H9 (cell line): ENCODE measurements at places on chromosomes 2 and 18.

DNA sequence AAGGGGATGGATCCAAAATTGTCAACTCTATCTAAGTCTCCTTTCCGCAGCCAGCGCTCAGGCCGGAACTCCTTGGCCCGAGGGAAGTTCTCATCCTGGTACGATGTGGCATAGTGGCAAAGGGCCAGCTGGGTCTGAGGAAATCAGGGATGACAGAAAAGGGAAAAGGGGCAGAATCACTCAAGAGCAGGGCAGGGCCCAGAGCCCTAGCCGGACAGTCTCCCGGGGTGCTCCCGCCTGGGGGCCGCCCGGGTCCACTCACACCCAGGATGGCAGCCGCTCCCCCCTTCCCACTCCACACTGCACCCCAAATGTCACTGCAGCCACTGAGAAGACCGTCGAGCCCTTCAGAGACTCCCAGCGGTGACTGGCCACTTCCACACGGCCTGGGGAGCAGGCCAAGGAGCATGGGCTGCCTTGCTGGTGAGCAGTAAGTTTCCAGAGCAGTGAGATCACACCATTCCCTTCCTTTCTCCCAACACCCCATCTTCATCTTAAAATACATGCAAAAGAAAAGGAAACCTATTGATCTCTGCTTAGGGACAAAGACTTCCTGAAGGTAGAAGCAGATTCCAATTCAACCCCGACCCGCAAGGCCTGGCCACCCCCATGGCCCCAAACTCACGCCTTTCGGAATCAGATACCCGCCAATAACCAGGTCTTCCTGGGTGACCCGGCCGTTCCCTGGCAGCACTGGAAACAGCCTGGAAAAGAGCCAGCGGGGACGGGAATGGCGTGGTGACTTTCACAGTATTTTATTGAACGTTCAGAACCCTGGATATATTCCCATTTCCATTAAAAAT lies 26.7 kb downstream of the CYP27C1 start:
- no peak for DNase-seq

DNA sequence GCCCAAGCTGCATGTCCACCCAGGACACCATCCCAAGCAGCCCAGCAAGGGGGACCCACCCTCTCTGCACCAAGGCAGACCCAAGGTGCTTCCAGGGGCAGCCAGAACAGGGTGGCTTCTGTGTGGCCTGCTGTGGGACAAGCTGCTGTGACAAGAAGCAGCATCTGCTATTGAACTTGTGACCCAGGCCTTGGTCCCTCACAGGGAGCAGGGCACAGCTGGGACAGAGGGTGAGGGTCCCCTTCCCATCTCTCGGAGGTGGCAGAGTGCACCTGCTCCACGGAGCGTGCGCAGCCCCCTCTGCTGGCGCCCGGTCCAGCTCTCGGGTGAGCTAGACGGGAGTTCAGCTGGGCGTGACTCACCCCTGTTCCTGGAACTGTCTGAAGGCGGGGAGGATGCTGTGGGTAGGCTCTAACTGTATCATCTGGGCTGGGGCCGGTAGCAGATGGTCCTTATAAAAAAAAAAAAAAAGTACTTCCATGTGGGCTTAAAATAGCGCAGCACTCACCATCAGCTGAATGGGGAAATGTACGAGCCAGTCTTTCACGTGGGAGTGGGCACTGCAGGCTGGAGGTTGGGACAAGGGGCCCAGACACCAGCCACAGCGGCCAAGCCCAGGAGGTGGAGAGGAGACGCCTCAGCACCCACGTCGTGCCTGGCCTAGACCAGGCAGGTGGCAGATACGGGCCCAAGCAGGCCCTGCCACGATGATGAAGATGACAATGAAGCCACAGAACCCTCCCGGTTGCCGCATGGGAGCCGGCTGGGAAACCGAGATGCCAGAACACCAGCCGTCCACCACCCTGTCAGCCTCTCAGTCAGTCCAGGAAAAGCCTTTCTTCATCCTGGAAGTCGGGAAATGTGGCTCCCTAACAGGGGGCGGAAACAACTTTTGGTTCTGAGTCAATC lies 136.8 kb upstream of the ID2 start:
- DNase-seq, result peak; percentile 41

- no peak for DNase-seq
Observed at GRCh38 chr18:50862401-50862800, 16.5 kb upstream of the ME2 start.

- DNase-seq, result no peak
Observed at GRCh38 chr2:86414996-86415395, 26.2 kb upstream of the KDM3A start.

DNA sequence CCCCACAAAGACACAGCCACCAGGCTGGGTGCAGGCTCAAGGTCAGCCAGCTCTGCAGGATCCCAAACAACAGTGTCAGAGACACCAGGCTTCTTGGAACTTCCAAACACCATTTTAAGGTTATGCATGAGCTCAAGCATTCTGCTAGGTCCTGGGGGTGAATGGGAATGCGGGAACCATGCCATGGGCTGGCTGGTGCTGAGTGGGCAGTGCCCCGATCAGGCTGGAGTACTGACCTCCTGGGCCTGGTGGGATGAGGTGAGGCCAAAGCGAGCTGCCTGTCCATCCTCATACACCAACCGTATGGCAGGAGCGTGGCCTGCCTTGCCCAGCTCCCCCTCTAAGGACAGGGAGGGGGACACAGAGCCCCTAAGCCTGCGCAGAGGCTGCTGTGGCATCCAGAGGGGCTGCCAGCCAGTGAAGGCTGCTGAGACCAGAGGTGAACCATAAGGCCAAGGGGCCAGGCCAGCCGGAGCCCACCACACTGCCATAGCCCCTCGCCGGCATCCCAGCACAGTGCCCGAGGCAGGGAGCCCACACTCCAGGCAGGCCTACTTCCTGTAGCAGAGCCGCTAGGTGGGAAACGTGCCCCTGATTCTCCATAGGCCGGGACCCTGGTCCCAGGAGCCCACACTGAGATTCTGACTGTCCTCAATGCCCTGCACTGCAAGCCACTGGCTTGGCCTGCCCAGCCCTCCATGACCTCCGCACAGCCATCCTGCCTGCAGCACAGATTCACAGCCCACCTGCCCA lies 135.0 kb downstream of the HDAC4 start:
- DNase-seq, result no peak

DNA sequence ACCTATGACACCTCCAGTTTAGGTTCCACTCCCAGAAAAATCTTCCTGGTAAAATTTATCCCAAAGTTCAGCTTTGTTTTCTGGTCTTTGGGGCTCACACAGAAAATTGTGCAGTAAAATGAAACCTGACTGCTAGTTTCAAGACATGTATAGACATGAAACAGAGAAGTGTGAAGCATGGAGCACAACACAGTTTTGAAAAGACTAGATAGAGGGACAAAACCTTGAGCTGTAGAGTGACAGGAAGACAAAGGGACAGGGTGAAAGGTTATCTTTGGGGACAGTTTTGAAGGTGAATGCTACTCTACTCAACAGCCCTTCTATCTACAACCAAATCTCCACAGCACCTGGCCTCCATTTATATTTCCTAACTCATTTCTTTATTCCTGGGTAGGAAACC lies 352.6 kb downstream of the RBM43 start:
- no peak for DNase-seq

DNA sequence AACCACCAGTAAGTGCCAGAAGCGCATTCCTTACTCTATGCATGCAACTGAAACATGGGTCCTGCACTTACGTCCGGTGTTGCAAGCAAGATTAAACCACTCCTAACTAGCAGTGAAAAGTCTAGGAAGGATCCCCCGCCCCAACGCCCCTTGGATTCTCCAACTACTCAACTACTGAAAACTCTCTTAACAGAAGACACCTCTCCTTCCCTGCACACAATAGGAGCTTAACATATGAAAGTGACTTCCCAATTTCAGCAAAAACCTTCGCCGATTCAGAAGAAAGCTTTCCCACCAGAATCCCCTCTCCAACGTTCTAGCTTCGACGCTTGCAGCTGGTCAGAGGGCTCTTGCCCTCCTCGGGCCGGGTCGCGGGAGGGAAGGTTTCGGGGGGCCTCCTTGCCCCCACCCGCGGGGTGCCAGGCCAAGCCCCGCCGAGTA lies 578 bp downstream of the IWS1 start:
- no peak for DNase-seq

GRCh38 chr2:199484927-199485326 lies 27.2 kb upstream of the SATB2 start:
- peak; percentile 47 for DNase-seq

DNA sequence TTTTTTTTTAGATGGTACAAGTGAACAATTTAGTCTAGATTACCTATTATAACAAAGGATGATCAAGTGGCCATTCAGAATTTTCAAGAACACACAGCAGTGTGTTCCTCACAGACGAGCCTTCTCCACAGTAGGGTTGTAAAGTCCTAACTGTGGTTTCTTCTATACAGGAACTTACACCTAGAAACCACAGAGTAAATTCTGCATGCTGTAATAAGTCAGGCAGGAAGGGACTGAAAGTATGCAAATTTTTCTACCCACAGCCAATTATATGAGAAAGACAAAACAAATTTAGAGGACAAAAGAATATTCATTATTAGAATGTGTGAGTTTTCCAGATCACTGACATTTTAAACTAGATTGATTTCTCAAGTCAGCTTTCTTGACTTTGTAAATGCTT lies 99.5 kb downstream of the RBMS1 start:
- no peak for DNase-seq

DNA sequence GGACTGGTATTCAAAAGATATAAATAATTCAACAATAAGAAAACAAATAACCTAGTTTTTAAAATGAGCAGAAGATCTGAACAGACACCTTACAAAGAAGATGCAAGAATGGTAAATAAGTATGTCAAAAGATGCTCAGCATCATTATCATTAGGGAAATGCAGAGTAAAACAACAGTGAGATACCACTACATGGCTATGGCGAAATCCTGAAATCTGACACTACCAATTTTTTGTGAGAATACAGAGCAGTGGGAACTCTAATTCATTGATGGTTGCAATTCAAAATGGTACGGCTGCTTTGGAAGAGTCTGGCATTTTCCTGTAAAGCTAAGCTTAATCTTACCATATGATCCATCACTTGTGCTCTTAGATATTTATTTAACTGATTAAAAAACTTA lies 151.8 kb downstream of the UBR3 start:
- no peak for DNase-seq

DNA sequence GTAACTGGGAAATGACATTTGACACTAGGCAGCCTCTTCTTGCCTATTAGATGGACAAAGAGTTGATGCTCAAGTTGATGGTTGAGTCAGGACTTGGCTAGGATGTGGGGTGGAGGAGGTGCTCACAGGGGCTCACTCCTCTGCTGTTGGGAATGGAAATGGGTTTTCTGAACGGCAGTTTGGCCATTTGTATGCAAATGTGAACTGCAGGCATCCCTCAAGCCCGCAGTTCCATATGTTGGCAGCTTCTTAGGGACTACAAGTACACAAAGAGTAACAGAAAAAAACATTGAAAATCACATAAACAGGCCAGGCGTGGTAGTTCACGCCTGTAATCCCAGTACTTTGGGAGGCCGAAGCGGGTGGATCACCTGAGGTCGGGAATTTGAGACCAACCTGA lies 80.8 kb downstream of the INPP5D start:
- peak; percentile 73 for DNase-seq

DNA sequence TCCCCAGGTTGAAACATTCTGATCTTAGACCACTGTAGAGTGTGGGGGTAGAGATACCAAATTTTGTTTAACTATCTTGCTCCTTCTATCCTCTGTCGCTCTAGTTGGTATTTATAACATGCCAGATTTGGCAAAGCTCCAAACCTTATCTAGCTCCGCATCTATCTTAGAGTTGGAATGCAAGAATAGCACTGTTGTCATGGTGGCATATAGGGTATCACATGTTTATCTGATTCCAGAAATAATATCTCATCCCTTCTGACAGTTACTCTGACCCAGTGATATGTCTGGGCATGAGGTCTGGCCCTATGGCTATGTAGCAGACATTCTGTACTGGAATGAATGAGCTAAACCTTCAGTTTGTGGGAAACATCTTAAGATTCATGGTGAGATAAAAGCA lies 51.7 kb downstream of the CABYR start:
- no peak for DNase-seq

- no peak for DNase-seq
Observed at GRCh38 chr2:178280244-178280852, 86.0 kb downstream of the OSBPL6 start.

- DNase-seq, result no peak
Observed at GRCh38 chr2:241379481-241380480, 23.7 kb downstream of the FARP2 start.

DNA sequence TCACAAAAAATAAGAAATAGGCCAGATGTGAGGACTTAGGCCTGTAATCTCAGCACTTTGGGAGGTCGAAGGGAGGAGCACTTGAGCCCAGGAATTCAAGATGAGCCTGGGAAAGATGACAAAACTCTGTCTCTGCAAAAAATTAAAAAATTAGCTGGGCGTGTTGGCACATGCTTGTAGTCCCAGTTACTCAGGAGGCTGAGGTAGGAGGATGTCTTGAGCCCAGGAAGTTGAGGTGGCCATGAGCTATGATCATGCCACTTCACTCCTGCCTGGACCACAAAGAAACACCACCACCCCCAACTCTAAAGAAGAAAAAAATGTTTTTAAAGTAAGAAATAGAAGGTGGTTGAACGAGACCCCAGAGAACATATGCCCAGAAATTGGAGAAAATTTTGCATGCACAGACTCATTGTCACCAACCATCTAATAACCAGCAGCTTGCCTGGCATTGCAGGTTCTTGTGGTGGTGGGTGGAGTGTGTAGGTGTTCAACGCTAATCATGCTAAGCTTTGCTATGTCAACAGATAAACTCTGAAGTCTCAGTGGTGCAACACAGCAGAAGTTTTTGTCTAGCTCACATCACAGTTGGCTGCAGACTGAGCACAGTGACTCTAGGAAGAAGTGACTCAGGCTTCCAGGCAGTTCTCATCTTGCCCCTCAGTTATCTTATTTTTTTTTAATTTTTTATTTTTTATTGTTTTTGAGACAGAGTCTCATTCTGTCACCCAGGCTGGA lies 18.6 kb downstream of the ARL4C start:
- DNase-seq, result no peak

GRCh38 chr2:216536734-216537210 lies 38.1 kb downstream of the RPL37A start:
- DNase-seq, result no peak

DNA sequence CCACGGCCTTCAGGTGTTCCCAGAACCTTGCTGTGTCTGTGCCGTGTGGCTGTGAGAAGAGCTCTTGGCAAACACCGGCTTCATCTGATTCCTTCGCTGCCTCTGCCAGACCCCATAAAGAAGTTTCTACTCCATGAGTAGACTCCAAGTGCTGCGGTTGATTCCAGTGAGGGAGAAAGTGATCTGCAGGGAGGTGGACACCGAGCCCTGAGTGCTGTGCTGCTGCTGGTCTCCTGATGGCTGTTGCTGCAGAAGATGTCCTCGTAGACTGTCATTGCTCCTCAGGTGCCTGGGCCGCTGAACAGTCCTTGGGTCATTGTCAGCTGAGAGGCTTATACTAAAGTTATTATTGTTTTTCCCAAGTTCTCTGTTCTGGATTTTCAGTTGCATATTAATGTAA lies 19.6 kb downstream of the ASB1 start:
- DNase-seq, result no peak

DNA sequence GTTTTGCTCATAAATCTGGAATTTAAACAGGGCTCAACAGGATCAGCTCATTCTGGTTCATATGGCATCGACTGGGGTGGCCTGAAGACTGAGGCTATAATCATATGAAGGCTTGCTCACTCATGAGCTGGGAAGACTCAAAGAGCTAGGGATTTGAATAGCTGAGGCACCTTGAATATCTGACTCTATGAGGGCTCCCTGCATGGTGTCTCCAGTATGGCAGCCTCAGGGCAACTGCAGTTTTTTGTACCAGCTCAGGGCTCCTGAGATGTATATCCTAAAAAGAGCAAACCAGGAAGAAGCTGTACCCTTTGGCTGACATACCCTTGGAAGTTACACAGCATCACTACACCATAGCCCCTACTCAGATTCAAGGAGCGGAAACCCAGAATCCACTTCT lies 15.3 kb upstream of the GPR39 start:
- DNase-seq, result no peak
